ENCODE measurements at places on chromosomes 3 and 15.

- no peak for DNase-seq
These were observed 545.8 kb downstream of the RBMS3 start for GRCh38 chr3:29826712-29827111.

- no peak for DNase-seq
These were observed 163.1 kb downstream of the FMN1 start for GRCh38 chr15:33031324-33031821.

DNA sequence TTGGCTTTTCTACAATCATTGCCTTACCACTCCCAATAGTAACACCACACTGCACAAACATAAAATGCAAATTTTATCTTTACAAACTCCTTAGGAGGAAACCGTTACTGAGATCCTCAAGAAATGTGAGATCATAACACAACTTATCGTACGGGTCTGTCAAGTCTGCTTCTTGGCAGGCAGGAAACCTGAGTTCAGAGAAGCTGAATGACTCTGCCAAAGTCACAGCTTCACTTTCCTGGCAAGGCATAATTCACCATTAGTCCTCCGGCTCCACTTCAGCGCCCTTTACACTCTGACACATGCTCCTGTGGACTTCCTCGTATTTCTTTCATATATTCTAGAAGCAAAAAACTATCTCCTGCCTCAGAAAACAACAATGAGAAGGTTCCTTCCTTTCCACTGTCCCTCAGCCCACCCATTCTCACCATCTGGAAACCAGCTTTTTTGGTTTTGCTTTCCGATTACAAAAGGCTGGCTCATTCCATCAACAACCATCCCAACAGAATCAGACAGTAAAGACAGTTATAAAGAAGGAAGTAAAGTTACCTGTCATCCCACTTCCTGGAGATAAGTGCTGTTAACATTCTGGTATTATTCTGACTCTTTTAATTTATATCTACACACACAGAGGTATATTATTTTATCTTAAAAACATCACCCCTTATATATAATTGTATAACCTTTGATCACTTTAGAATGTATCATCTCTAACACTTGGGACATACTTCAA, 223.4 kb downstream of the STT3B start:
- no peak for DNase-seq

- DNase-seq: no peak
These were observed 76.4 kb downstream of the EBLN2 start for GRCh38 chr3:73137736-73138403.

DNA sequence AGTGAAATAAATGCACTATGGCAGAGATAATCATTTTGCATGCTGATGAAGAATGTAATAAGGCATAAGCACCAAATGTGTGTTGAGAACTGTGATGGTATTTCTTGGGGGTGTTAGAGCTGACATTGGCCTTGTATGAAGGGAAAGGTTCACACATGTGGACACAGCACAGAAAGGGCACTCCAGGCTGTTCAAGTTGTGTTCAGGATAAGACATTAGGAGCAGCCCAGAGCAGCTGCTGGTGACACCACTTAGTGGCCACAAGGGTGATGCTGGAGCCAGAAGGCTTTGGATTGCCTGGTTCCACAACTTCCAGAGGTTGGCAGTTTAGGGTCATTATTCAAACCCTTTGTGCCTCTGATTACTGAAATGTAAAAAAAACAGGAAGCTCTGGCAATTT, 155.4 kb downstream of the GOLGA6L6 start:
- no peak for DNase-seq

GRCh38 chr3:151835751-151836525, 22.0 kb downstream of the AADAC start:
- no peak for DNase-seq

DNA sequence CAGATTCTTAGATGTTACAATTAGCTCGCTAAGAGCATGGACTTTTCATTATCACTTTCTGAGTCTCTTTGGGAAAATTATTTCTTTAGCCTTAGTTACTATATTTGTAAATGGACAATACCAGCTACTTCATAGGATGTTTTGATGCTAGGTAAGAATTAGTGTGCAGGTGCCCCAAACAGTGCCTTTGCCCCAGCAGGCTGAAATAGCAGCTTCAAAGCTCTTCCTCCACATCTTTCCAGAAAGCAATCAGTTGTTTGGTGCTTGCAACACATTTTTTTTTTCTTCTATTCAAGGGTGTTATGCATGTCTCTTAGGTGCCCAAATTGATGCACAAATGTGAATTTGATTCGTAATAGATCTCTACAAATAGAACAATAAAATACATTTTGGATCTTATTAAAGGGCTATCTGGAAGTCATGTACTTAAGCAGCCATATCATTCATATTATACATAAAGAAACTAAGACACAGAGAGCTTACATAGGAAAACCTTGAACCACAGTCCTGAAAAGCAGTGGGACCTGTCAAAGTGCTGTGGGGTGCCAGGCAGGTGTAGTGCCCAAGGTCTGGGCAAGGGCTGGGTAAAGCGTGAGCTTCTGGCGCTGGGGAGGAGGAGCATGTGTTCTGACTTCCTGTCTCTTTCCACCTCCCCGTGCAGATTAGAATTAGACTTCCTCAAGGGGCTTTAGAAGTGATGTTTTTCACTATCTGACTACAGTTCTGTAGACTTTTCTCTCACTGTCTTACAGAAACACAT, 62.9 kb downstream of the FNDC3B start:
- no peak for DNase-seq

- DNase-seq: no peak
These were observed 90.6 kb upstream of the UMPS start for GRCh38 chr3:124639406-124640237.

DNA sequence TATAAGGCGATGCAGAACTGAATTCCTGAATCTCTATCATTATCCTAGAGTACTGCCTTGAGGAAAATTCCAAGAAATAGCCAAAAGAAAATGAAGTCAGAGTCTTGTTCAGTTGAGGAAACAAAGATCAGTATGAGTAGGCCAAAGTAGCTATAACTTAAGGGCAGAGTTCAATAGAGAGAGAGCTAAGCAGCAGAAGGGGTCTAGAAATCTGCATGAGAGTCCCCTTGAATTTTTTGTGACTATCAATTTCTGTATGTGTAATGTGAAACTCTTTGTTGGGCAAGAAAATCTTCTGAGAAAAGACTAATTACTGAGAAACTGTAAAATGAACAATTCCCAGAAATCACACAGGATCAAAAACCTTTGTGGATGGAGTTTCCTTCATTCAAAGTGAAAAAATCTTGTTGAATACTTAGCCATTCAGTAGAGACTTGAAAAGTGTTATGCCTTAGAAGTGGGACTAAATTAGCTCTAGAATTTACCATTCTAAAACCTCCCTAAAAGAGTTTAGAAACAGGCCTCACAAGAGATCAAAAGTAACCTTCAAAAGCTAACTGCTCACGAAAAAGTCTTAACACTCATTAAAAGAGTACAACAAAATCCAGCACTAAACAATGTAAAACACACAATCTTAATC, 43.1 kb upstream of the FNDC3B start:
- no peak for DNase-seq

- no peak for DNase-seq
These were observed 41.5 kb downstream of the IDH2 start for GRCh38 chr15:90060797-90061196.

- no peak for DNase-seq
These were observed 200.5 kb downstream of the AKAP13 start for GRCh38 chr15:85580879-85581278.

DNA sequence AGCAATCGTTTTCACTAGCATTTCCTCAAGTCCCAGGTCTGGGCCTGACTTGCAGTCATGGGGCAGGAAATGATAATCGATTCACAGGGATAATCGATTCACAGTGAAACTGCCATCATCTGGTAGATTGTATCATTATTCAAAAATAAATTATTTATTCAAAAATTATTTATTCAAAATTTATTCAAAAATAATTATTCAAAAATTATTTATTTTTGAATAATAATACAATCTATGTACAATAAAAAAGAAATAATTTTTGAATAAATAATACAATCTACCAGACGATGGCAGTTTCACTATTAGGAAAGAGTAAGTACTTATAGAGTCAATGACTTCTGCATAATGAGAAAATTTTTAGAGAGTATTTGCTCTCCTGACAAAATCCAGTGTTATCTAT, 28.1 kb upstream of the PROK2 start:
- DNase-seq: no peak

GRCh38 chr3:182369861-182370260, 423.4 kb upstream of the ATP11B start:
- no peak for DNase-seq

DNA sequence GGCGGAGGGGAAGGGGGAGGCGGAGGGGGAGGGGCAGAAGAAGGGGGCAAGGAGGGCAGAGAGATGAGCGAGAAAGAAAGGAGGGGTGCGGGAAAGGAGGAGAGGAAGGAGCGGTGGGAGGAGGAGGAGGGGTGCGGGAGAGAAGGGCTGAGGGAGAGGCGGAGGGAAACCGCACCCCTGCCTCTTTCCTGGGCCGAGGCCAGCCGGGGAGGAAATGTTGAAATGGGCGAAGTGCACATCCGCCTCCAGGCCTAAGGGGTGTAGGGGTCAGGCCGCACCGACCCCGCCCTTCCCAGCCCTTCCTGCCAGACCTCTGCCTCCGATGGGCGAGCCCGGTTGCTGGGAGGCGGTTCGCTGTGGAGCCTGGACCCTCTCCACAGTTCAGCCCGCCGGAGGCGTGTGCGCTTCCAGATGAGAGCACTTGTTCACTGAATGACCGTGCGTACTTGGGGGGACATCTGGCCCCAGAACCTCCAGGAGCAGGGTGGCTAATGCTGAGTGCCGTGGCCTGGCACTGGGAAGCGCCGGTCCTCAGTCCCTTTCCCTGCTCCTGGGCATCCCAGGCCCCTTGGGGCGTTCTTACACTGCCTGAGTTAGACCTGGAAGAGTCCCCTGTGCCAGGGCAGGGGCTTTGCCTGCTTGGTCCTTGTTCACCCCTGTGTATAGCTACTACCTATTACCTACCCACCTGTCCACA, 110.3 kb upstream of the KLF13 start:
- DNase-seq: no peak

DNA sequence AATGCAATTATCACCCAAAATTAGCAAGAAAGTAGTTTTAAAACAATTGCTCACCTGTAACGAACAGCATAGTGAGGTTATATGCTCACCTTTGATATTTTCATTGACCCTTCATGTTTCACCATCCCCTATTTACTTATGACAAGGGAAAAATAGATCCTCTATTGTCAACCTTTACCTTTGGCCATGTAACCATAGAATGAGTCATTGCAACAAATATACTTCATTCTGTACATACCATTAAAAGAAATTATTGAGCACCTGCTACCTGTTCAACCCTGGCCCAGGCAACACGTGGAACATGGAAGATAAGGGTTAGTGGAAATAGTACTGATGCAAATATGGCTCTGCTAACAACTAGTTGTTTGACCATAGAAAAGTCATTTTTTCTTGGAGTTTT, 20.2 kb downstream of the LSAMP start:
- DNase-seq: no peak
